ENCODE measurements at places on chromosomes 5 and 9.

DNA sequence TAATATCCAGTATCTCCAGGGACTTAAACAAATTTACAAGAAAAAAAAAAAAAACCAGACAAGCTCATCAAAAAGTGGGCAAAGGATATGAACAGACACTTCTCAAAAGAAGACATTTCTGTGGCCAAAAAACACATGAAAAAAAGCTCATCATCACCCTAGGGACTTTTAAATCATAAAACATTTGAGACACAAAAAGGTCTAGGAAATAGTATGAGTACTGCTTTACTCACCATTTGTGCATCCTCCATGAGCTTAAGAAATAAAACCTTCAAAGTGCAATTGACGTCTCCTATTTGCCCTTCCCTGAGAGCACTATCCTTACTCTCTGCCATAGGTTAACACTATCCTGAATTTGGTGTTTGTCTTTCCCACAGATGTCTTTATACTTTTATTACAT, 193.7 kb upstream of the NREP start:
- DNase-seq = no peak

DNA sequence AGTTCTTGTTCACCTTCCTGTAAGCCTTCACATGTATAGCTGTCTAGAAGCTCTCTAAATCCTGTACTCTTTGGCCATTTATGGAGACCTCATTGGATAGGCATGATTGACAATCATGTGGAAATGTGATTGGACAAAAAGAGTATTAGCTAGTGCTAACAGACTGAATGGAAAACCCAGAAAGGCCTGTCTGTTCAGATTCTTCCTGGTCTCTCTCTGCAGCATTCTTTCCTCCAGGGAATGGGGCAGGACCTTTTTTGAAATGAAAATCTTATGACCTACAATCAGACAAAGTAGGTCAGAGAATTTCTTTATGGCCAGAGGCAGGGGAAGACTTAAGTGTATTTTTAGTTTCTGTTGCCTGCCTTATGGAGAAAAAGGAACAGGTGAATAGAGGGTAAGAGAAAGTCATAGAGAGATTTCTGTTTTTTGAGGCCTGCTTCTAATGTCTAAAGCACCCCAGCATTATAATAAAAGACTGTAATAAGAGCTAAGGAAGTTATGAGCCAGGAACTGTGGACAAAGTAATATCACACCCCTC, 152.4 kb upstream of the CCDC152 start:
- DNase-seq = no peak

DNA sequence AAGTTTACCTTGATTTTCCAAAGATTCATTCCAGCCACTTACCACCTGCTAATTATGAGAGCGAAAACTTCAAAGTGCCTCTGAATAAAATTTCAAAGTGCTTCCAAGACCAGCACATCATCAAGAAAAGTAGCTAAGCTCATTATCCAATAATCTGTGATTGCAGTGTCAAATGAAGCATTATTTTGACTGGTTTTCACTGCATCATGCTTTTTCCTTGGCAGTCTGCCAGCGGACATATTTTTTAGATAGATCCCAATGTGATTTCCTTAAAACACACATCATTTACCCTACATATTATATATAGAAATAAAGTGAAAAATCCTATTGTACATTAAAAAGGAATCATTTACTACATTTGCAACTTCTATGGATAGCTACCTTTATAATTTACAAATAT, 508.6 kb upstream of the FAM174A start:
- no peak for DNase-seq

GRCh38 chr9:16145196-16145950, 592.5 kb downstream of the CCDC171 start:
- no peak for DNase-seq

DNA sequence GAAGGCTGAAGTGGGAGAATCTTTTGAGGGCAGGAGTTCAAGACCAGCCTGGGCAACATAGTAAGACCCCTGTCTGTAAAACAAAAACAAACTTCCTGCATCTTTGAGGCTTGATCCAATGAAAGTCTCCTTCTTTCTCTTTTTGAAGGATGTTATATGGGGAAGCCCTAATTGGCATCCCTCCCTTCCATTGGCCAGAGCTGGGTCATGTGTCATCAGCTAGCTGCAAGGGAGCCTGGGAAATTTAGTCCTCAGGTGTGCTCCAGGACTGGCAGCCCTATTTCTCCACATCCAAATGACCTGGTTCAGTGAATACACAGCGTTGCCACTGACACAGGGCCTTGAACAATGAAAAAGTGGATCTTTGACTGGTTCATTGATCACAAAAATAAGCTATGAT, 9.0 kb upstream of the IER5L start:
- DNase-seq = no peak

DNA sequence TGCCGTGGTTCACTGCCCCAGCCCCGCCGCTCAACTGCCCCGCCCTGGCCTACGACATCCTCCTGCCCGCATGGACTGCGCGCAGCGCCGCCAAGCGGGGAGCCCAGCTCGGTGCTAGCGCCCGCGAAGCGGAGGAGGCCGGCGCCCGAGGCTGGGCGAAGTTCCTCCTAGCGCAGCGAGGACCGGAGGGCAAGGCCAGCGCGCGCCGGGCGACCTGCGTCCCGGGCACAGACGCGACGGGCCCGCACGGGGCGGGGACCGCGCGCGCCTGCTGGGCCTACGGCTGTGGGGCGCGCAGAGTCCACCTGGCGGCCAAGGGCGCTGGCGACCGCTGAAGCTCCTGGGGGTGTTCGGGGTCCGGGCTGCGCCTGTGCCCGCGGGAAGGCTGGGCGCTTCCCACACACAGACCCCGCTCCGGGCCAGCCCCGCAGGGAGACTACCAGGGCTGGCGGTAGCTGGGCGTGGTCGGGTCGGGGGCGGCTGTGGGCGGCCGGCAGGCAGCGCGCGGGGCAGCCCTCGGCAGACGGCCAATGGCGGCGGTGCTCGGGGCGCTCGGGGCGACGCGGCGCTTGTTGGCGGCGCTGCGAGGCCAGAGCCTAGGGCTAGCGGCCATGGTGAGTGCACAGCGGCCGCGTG, at the start of gene PCBD2:
PCBD2 (plus strand) TSS at position 522 of the 636 bp plus-strand sequence; CDS start at position 531, 9 bp downstream.
- DNase-seq = peak; percentile 93

- DNase-seq = peak; percentile 67
Measured at GRCh38 chr9:89461265-89461664, 36.6 kb downstream of the SEMA4D start.

GRCh38 chr5:154610321-154611154, 132.5 kb upstream of the HAND1 start:
- peak; percentile 48 for DNase-seq

GRCh38 chr5:149117970-149118369, 23.3 kb upstream of the ABLIM3 start:
- DNase-seq = no peak

DNA sequence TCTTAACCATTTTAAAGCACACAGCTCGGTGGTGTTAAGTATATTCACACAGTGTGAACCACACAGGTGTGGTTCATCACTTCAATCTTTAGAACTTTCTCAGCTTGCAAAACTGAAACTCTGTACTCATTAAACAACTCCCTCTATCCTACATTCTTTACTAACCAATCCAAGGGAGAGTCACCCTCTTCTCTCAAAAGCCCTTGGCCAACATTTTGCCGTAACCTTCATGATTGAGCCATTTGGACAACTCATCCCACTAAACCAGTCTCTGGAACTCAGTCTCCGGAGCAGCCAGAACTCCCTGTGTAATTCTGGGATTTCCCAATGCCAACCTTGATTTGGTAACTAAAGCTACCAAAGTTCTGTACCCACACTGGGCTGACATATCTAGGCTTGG, 84.7 kb downstream of the TTC39B start:
- no peak for DNase-seq

DNA sequence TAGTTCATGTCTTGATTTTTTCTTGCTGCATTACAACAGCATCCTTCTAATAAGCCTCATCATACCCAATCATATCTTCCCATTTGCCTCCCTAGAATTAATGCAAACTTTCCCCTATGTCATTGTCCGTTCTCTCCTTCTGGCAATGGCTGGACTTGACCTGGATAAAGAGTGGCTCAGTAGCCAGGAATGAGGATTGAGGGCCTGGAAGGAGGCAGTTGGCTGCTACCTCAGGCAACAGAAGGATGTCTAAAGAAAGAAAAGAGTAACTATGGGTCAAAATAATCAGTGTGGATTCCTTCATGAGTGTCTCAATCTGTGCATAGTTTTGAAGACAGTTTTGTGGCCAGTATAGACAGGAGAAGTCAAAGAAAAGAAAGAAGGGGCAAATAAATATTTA, 209.6 kb downstream of the TRPM3 start:
- DNase-seq = no peak

DNA sequence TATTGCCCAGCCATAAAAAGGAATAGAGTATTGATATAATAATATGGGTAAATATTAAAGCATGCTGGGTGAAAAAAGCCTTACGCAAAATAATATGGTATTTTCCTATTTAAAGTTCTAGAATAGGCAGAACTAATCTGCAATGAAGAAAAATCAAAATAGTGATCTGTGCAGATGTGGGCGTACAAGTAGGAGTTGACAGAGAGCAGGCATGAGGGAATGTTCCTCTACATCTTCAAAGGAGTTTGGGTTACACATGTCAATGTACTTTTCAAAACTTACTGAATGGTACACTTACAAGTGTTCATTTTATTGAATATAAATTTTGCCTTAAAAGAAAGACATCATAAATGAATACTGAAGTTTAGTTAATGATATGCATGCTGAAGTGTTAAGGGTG, 33.0 kb upstream of the ZBED3 start:
- DNase-seq = no peak

DNA sequence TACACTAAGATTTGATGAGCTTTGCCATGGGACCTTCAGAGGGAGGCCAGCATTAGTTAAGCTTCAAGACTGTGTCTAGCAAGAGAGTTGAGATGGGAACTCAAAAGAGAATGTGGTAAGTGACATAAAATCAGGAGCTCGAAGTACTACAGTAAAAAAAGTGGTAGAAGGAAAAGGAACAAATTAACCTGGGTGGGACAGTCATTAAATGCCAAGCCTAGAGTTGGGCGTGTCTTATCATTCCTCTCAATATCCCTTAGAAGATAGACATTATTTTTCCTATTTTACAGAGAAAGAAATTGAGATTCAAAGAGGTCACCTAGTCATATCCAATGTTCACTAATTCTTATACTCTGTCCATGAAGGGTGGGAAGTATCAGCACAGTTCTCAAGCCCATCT, 3.3 kb upstream of the TXN start:
- DNase-seq = no peak

GRCh38 chr9:134864821-134865190, 15.8 kb upstream of the FCN2 start:
- no peak for DNase-seq

DNA sequence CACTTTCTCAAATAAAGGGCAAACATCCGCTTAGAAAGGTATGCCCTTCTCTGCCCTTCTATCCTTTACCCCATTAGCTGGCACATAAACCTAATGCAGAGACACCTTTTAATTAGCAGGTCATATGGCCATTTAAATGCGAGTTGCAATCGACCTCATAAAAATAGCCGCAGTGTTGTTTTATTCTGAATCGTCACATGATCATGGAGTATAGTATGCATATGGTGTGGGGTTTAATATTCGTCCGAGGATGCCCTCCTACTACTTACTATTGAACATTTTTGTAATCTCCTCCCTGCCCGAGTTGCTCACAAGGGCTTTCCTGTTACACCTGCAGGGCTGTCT, 72.0 kb downstream of the PIK3R1 start:
- no peak for DNase-seq

DNA sequence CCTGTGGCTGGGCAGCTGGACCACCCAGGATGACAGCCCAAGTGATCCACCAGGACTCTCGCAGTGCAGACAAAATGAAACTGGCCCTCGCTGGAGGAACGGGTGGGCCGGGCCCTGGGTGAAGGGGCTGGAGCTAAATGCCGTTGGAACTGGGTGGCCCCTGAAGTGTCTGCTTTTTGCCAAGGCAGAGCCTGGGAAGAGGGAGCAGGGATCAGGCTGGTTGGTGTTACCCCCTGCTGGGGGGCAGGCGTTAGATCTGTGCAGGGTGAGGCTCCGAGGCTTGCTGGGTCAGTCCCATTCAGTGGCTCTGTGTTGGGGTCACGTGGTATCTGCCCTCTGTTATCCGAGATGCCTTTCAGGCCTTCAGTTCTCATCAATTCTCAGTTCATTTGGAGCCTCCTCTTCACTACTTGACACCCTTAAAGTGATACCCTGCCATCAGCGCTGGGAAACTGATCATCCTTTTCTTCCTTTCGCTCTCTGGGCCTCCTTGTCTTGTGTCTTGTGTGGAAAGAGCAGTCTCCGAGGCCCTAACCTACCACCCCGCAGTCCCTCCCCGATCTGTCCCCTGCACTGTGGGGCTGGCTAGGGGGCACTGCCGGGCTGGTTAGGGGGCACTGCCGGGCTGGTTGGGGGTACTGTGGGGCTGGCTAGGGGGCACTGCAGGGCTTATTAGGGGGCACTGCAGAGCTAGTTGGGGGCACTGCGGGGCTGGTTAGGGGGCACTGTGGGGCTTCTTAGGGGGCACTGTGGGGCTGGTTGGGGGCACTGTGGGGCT, 37.3 kb downstream of the COL5A1 start:
- DNase-seq = no peak

DNA sequence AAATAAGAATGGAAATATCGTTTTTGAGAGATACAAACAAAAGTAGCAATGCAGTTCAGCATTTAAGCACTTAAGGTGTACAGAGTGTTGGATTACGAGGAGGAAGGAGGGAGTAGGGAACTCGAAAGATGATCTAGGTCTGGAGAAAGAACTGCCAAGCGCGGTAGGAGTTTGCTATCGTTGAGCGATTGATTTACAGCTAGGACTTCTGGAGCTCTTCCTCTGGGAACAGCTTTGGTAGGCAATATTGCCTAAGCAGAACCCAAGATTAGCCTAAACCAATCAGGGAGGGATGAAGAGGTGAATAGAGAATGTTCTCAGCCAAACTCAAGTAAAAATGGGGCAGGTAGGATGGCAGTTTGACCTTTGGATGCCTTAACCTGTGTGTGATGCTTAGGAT, 965 bp downstream of the CLTA start:
- DNase-seq = no peak

DNA sequence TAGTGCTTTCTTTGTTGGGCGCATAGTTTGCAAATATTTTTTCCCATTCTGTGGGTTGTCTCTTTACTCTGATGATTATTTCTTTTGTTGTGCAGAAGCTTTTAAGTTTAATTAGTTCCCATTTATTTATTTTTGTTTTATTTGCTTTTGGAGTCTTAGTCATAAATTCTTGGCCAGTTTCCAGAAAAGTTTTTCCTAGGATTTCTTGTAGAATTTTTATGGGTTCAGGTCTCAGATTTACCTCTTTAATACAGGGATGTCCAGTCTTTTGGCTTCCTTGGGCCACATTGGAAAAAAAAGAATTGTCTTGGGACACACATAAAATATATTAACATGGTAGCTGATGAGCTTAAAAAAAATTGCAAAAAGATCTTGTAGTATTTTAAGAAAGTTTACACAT, 122.0 kb downstream of the WDR70 start:
- no peak for DNase-seq

DNA sequence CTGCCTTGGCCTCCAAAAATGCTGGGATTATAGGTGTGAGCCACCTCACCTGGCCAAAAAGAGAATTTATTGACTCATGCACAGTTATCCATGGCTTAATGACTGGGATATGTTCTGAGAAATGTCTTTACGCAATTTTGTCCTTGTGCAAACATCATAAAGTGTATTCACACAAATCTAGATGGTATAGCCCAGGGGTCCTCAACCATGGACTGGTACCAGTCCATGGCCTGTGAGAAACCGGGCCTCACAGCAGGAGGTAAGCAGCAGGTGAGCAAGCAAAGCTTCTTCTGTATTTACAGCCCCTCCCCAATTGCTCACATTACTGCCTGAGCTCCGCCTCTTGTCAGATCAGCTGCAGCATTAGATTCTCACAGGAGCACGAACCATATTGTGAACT, 12.4 kb upstream of the SIL1 start:
- no peak for DNase-seq
